ENCODE measurements at places on chromosomes 2 and 18. TPM values are rescaled to one million over a fixed set of nuclear protein-coding genes. Genes with fewer than 3 reads are reported as not detected.

DNA sequence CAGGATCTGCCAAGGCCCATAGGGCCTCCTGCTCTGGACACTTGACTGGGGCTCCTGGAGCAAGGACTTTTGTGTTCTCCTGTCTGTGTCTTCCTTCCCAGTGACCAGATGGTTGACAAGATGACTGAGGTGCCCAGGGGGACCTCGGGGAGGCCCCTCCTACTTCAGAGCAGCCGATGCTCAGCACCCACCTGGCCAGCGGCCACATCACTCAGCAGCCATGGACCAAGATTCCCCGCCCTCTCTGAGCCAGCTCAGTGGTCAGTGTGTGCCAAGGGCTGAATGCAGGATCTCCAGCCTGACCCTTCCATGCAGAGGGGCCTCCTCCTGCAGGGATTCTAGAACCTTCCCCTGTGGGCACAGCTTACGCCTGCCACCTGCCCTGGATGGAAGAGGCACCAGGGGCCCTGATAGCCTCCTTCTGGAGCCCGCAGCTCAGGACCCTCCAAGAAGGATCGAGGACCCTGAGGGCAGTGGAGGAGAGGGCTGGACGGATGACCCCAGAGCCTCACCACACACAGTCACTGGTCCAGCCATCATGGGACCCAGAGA lies 87.4 kb upstream of the GPC1 start:
- H3K27ac ChIP-seq: peak overlapping the region; percentile 27
- peaks cover 4% of the 10 kb centered on the region for H3K36me3 ChIP-seq
- H3K4me3 ChIP-seq: no peak overlapping the region
- DNase-seq: no peak
- H3K27me3 ChIP-seq: no peaks in the 10 kb centered on the region
- H3K4me1 ChIP-seq: peaks cover 5% of the 10 kb centered on the region

Gene AMER3
- 1.4 TPM for total RNA-seq

Gene TXNL1
- 86.0 TPM for total RNA-seq

DNA sequence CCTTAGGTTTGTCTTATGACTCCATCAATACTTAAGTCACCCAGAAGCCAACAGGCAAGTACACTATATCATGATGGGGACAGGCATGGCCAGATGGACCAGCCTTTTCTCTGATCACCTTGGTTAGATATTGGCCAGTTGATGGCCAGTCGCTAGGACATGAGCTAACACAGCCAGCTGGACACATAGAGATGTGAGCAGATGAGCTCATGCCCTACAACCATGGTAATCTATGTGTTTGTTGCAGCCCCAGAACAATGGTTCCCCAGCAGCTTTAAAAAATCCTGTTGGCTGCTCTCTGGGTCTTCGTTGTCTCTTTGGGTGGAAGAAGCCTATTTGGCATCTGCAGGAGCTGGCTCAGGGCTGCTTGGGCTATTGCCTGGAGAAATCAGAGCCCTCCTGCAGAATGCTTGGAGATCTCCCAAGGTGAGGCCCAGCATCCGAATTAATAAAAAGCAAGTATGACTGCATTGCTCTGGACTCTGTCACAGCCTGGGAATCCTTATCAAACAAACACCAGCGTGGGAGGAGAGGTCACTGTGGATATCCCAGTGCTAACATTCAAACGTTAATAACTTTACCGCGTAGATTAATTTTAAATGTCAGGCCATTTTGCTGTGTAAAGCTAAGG lies 62.3 kb upstream of the KLHL29 start:
- H3K27me3 ChIP-seq: peaks cover 10% of the 10 kb centered on the region
- no peak overlapping the region for H3K27ac ChIP-seq
- no peak overlapping the region for H3K4me3 ChIP-seq
- DNase-seq: no peak
- H3K36me3 ChIP-seq: no peaks in the 10 kb centered on the region

GRCh38 chr2:29322011-29322410 lies 206.8 kb downstream of the CLIP4 start:
- no peak overlapping the region for H3K4me3 ChIP-seq
- H3K36me3 ChIP-seq: no peaks in the 10 kb centered on the region
- DNase-seq: no peak
- no peaks in the 10 kb centered on the region for H3K27me3 ChIP-seq
- peaks cover 10% of the 10 kb centered on the region for H3K4me1 ChIP-seq
- H3K27ac ChIP-seq: no peak overlapping the region
